ENCODE measurements at places on chromosomes 5 and 9.

- no peak for DNase-seq
Measured at GRCh38 chr5:55694152-55694830, 17.8 kb downstream of the SLC38A9 start.

DNA sequence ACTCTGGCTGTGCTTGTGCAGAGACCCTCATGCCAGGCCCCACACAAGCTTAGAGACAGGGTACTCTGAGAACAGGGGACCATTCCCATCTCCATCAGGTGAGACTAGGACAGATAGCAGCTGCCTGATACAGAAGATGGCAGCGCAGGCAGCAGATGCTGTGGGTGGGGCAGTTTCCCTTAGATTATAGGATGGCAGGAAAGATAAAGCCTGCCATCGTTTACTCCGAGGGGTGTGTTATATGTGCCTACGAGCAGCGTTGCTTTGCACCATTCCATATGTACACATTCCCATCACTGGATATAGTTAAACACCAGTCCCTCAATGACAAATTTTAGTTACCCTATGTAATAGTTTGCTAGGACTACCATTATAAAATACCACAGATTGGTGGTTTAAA is 135.2 kb downstream of the SMARCA2 start:
- no peak for DNase-seq

DNA sequence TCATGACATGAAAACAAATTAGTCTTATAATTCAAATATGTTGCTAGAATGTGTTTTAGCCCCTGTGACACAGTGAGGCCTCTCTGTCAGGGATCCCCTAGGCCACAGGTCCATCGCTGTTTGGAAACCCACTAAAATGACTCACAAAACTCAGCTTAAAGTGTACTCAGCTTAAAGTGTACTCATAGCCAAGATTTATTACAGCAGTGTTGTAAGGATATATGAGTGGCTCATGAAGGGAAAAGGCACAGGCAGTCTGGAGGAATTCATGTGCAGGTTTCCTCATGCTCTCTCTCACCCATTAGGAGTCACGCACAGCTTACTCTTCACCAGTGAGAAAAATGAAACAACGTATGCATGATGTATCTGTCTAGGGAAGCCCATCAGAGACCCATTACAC is 24.4 kb upstream of the TGFBI start:
- no peak for DNase-seq

GRCh38 chr5:116543501-116543900 is 31.1 kb downstream of the SEMA6A start:
- DNase-seq, result no peak

DNA sequence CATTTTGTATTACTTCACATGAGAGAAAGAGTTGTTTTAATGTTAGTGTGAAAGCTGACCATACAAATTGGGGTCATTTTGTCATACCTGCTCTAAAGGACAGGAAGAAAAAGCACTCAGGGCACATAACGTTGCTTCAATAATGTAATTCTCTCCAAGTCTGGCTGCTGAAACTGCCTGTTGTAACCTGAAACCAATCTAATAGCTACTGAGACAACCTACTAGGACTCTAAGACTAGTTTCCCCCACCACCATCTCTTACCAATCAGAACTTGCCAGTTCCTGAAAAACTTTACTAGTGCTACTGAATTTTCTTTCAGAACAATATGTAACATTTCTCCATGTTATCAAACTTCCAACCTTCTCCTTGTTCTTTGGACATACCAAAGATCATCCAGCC is 374.7 kb downstream of the PTPRD start:
- DNase-seq, result no peak

GRCh38 chr5:73994963-73995362 is 369.0 kb downstream of the ARHGEF28 start:
- DNase-seq, result no peak

DNA sequence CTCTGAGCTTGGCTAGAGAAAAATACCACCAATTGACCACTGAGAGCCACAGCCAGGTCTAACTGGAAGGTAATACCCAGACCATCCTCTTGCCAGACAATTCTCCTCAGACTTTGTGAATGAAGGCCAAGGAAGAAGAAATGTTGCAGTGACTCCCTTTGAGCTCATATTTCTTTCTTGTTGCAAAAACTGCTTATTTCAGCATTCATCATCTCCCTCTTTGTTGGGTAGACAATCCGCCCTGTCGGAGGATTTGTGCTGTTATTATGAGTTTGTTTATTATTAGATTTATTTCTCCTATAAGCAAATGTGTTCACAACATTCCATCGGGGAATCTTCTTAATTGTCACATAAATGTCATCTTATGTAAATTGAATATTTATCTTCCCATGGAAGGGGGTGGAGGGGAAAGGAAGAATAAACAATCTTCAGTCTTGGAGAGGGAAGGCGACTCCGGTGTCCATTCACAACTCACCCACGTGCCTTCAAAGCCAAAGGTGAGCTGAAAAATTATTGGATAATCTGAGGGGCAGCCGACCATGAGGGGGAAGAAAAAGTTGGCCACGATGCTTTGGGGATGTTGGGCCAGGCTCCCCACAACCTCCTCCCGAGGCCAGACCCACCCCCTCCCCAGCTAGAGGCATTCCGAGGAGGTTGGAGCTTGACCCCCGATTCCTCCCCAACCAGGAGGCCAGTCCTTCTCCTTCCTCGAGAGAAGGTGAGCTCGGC is 1.8 kb upstream of the JADE2 start:
- DNase-seq, result no peak

DNA sequence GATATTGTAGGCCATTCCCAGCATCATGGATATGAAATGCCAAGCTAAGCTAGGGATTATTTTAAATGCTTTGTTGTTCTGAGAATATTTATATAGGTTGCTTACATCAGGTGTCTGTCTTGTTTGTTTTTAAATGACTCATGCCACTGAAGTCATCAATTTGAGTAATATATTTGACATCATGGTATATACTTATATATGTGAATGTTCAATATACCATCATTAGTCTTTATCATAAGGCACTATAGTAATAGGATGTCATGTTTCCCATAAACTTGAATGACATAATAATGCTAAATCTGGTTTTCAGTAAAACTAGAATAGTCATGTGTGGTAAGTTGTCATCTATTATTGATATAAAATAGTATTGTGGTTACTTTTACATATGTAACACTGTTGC is 13.1 kb downstream of the C9orf85 start:
- DNase-seq, result no peak

DNA sequence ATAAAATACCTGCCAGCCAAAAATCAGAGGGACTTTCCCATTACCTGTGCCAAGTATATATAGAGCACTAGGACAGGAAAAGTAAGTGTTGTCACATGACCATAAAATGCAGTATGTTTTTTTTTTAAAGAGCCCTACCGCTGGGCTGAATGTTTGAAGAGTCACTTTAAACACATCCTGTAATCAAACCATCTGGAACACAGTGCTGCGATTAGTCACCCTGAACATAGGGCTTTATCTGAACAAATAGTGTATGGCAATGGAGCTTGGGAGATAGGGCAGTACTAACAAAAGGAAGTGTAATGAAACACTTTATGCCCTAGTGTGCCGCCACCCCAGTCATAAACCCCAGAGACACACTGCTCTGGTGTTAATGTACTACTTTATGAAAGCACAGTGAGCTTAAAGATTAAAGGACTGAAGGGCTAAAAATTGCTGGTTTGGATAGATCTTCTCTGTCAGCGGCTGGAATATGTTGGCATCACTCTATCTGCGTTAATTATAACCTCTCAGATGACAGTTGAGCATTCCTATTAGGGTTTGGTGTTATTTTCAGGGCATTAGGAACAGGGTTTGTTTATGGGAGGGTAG is 90.4 kb downstream of the ZNF608 start:
- DNase-seq, result no peak

DNA sequence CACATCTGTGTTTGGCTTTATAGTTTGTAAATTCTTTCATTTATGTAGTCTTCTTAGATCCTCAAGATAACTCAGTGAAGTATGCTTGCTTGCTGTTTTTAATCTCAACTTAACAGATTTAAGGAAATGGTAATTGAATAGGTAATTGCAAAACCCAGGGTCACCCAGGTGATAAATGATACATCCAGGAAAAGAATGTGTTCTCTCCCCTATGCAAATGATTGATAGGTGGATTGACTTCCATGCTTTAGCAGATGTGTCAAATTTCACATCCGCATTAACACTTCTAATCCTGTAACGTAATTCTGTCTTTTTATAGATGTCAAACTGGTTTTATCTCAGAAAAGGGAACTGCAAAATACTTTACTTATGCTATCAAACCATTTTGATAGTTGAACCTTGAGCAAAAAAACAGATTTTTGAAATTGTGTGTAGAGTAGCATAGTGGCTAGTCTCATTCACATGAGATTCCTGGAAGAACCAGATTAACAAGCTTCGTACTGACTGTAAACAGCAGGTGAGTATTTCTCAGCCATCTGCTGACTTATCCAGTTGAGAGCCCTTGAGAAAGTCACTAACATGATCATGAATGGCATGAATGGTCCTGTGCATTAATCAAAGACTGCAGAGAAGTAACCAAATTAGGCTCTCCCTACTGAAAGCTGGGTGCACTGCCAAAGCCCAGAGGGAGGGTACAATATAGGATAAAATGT is 86.7 kb upstream of the PAM start:
- DNase-seq, result no peak

DNA sequence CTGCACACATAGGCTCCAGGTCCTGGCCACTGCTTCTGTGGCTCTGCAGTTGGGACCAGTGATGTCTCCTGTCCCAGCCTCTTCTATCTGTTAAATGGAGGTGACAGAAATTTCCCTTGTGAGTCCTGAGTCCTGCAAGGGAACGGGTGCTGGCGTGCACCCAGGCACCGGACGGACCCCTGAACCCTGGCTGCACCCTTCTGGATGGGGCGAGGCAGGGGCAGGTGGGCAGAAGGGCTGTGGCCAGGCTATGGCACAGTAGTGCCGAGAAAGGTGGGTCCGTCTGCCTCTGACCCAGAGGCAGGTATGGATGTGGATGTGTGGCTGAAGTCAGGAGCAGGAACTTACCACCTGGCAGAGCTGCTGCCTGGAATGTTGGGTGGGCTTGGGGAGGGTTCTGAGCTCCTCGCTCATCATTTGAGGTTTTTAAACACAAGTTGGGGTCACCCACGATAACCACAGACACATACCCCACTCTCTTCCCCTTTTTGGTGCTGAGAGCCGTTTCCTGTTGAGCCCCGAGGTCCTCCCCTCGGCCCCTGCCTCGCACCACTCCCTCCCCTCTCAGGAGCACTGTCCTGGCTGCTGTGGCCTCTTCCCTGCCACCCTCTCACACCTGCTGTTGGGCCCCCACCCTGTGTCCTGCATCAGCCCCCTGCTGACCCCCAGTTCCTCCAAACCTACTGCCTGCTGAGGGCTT is 82.0 kb downstream of the COL5A1 start:
- DNase-seq, result no peak

GRCh38 chr5:173645437-173645807 is 29.0 kb upstream of the BOD1 start:
- no peak for DNase-seq

Measured in vagina (tissue), 2 donors.